ENCODE measurements at places on chromosomes 7 and 10. TPM values are rescaled to one million over a fixed set of nuclear protein-coding genes. Genes with fewer than 3 reads are reported as not detected.

DNA sequence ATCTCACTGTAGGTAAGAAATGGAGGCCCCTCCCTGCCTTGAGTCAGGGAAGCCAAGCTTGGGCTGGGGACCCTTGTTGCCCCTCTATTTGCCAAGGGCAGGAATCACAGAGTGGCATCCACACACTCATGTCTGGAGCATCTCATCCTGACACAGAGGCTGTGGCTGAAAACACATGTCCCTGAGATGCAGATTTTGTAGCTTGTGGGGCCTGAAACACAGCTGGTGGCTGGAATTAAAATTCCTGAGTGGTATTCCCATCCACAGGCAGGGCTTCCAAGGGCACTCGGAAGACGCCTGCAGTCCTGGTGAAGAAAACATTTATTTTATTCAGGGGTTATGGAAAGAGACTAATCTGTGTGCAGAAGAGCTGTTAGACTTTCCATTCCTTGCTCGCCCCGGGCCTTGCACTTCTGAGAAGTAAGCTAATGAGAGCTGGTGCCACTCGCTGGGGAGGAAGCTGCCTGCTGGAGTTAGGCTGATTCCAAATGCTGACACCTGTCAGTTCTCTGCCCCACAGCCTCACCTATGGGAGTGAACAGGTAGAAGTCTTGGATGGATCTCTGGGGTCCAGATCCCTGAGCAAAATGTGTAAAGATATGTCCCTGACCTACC lies 36.0 kb downstream of the C10orf120 start:
- DNase-seq: no peak

GRCh38 chr7:44618753-44619152 lies 12.3 kb downstream of the OGDH start:
- DNase-seq: no peak

DNA sequence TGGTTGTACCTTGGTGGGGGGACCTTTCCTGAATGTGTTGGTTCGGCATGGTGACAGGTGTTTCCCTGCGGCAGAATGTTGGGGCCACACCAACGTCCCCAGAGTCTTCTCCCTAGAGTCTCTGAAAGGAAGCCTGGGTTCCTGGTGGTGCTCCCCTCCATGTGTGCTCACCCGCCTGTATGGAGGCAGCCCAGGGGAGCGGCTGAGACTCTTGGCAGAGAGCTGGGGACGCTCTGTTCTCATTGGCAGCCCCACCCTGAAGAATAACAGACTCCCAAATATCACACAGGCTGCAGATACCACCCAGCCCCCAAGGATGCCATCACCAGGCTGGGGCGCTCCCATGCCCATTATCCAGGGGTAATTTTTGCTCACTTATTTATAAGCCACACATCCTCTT lies 34.8 kb downstream of the CHST12 start:
- no peak for DNase-seq

DNA sequence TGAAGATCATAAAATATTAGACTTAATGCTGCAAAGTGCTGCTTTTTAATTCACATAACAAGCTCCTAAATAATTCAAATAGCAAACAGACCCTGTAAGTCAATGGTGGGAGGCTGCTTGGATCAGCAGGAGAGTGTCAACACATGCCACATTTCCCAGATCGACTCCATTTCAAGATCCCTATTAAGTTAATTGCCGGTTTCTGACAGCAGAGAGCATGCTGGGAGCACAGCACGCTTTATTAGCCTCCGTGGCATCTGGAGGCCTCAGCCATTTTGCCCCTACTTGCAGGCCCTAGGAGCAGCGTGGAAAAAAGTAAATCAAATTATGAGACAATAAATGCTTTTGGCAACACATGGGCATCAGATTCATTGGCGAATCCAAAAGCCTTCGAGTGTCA lies 201.0 kb downstream of the EMX2 start:
- DNase-seq: no peak

DNA sequence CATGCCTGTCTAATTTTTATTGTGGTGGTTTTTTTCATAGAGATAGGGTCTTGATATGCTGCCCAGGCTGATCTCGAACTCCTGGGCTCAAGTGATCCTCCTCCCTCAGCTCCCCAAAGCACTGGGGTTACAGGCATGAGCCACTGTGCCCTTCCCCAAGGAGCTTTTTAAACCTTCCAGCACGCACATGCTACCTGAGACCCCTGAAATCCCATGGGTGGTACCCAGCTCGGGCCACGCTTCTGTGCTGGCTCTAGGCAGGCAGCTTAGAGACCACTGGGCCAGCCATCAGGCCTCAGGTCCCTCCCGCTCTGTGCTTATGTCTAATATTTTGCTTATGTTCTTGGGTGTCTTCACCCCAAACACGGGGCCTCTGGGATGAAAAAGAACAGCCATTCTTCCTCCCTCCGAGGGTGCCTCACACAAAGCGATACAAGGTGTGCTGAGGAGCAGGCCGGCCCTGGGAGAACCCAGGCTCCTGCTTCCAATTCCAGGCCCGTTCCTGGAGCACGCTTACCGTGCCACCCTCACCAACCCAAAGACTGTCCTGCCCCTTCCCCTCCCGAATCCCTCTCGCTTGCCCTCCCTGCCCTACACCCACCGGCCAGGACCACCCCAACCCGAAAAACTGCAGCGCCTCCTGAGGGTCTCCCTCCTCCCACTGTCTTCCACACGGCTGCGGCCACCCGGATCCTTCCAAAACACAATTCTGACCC lies 10.9 kb downstream of the SPOCK2 start:
- no peak for DNase-seq

DNA sequence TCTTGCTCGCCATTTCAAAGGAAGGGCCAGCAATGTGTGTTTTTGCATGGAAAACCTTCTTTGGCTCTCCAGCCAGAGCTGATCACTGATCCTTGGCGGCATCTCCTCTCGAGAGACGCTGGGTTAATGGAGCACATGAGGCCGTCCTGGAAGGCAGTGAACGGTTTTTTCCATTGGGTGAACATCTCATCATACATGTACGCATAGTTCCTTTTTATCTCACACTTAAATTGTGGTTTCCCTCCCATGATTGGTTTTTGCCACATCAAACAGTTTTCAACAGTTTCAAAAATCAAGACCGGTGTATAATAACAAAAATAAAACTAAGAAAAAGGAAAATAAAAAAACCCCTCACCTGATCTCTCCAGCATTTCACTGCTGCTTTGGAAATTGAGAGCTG lies 276.4 kb downstream of the TCF7L2 start:
- no peak for DNase-seq

- DNase-seq: no peak
These were observed 11.4 kb upstream of the REPIN1 start for GRCh38 chr7:150357270-150357669.

ZCCHC24 gene
- total RNA-seq: 3.9 TPM

PTPN12 gene
- 35.3 TPM for total RNA-seq

PPP2R2D gene
- total RNA-seq: 34.4 TPM

TMEM213 gene
- not detected for total RNA-seq
